ENCODE measurements at places on chromosomes 3 and 15.
A peak's percentile ranks its signal among the peaks of the same experiment; 100 is the strongest.

DNA sequence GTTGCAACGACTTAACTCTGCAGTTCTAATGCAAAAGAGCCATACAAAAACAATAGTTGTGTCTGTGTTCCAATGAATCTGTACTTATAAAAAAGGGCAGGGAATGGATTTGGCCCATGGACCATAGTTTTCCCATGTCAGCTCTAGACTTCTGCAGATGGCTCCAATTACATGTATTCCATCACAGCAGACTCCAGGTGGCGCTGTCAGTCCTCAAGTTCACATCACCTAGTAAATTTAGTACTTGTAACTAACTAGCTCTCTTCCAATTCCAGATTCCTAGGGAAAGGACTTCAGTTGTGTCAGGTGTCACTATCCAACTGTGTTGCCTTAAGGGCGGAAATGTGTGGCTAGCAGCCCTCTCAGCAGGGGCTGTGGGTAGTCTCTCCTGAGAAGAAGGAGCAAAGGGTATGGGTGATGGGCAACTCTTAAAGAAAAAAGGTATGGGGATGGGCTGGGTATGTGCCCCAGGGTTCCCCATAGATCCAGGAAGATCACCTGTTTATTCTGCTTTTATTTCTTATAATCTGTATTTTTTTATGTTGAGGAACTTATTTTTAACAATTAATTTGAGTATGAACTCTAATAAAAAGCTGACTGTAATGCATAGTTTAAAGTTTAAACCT lies 36.2 kb downstream of the BBS4 start:
- DNase-seq: peak; percentile 65

DNA sequence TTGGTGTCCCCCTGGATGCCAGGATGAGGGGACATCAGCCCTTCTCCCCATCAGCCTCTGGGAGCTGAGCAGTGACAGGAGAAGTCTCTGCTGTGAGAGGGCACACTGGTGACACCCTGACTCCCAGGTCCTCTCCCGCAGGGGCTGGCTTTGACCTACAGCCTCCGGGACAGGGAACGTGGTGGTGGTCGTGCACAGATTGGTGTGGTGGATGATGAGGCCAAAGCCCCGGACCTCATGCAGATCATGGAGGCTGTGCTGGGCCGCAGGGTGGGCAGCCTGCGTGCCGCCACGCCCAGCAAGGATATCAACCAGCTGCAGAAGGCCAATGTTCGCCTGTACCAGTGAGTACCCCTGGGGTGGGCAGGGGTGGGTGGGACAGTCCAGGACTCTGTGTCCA lies 6.8 kb downstream of the VILL start:
- DNase-seq: no peak

GRCh38 chr3:165852711-165853110 lies 15.5 kb upstream of the BCHE start:
- no peak for DNase-seq

GRCh38 chr3:76402926-76403325 lies 617.6 kb upstream of the ZNF717 start:
- DNase-seq: no peak

- DNase-seq: no peak
Measured at GRCh38 chr3:88469216-88469615, 319.5 kb downstream of the C3orf38 start.

Measured in CD4-positive, alpha-beta T cell treated with Interleukin-2 at 100 ng/mL for 4 hours (primary cell).